Stromal cell of bone marrow (primary cell): ENCODE measurements at places on chromosomes 5 and 9.

- no peak for DNase-seq
Observed at GRCh38 chr9:14992516-14992915, 82.3 kb upstream of the FREM1 start.

- no peak for DNase-seq
Observed at GRCh38 chr9:89919171-89919681, 314.4 kb downstream of the GADD45G start.

DNA sequence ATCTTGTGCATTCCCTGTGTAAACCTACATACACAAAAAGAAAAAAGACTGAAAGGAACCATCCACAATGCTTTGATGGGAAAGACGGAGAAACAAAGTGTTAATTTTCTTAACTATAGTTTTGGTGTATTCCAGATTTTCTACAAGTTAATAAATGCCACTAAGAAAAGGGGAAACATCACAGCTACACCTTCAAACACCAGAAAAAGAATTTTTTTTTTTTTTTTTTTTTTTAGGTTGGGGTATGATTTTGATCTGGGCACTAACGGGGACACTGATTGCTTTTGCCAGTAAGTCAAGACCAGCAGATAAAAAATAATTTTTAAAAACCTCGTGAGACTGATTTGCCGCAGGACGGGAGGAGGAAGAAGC, 334 bp upstream of the THG1L start:
- no peak for DNase-seq

GRCh38 chr5:92849756-92850155, 731.3 kb downstream of the NR2F1-AS1 start:
- DNase-seq, result no peak

- DNase-seq, result no peak
Observed at GRCh38 chr5:179599973-179600372, 23.5 kb downstream of the HNRNPH1 start.

GRCh38 chr5:124669956-124670721, 76.3 kb downstream of the ZNF608 start:
- no peak for DNase-seq

GRCh38 chr9:101235105-101235866, 149.5 kb downstream of the BAAT start:
- peak; percentile 1 for DNase-seq

- DNase-seq, result no peak
Observed at GRCh38 chr5:6603643-6604042, 29.2 kb downstream of the NSUN2 start.

GRCh38 chr5:157983906-157984551, 125.1 kb upstream of the CLINT1 start:
- no peak for DNase-seq

DNA sequence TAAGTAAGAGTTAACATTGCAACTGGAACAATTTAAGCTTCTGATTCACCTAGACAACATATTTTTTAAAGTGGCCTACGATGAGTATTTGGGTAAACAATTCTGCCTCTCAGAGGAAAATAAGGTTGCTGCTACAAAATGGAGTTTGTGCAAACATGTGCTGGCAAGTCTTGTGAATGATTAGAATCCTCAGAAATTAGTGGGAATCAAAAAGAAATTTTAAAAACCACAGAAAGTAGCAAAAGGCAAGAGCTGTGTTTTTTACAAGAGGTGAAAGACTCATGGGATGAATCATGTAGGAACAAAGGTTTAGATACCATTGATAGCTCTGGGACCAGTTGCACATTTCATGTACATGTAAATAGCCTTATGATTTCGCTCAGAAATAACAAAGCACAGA, 561.6 kb downstream of the TAF11L14 start:
- no peak for DNase-seq

- DNase-seq, result no peak
Observed at GRCh38 chr5:36447776-36448175, 146.1 kb upstream of the RANBP3L start.

- DNase-seq, result no peak
Observed at GRCh38 chr5:156621719-156622118, 228.4 kb upstream of the PPP1R2B start.

GRCh38 chr5:76690704-76691466, 25.0 kb upstream of the F2R start:
- DNase-seq, result no peak

GRCh38 chr5:168296682-168297081, 5.2 kb downstream of the WWC1 start:
- no peak for DNase-seq

DNA sequence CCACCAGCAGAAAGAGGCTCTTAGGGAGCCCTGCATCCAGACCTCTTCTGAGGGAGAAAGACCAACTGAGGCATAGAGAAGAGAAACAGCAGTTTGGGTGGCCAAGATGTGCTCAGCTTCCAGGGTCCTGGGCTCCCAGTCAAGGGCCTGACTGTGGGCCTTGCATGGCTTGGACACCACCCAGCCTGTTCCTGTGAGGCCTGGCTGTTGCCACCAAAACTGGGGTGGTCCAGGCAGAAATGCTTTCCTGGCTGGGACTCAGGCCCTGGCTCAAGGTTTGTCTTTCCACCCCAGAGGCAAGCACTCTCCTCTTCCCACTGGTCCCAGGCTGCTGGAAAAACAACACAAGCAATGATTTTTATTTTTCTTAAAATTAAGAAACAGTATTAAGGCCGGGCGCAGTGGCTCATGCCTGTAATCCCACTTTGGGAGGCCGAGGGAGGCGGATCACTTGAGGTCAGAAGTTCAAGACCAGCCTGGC, 13.3 kb downstream of the MYOZ3 start:
- DNase-seq, result no peak

DNA sequence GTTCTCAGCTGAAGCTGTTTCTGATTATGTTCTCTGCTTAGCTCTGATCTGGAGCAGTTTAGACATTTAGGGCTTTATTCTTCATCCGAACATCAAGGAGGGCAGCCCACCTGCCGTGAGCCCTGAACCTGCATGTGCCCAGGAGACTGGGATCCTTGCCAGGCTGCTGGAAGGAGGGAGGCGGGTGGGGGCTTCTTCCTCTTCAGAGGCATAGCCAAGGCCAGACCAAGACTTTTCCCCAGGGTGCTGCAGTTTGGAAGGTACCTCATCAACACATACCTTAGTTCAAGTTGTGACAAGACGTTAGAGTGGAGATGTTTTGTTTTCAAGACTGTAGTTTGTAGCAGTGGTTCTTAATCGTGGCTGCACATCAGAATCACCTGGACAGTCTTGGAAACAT, 64.9 kb downstream of the RALGPS1 start:
- no peak for DNase-seq

DNA sequence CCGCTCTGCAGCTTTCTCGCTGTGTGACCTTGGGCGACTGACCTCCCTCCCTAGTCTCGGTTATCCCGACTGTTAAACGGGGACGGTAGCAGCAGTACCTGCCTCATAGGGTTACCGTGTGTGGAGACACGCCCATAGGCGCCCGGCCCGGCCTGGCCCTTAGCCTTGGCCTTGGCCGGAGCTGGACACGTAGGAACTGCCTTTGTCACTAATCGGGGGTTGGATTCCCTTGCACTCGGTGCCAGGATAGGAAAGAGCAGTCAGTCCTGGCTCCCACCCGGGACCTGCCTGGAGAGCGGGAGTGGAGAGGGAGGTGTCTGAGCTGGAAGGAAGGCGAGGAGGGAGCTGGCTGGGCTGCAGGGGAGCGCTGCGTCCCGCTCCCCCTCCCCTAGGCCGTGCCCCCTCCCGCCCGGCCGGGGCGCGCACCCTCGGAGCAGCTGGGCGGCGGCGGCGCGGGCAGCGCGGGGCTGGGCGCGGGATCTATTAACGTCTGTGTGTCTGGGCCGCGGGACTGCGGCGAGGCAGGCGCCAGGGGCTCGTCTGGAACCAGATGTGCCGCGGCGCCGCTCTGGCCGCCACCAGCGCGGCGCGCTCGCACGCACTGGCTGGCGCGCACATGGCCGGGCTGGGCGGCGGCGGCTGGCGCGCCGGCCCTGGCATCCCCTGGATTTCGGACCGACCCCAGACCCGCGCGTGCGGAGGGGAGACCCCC, 31.7 kb downstream of the PRRX2 start:
- DNase-seq, result no peak

DNA sequence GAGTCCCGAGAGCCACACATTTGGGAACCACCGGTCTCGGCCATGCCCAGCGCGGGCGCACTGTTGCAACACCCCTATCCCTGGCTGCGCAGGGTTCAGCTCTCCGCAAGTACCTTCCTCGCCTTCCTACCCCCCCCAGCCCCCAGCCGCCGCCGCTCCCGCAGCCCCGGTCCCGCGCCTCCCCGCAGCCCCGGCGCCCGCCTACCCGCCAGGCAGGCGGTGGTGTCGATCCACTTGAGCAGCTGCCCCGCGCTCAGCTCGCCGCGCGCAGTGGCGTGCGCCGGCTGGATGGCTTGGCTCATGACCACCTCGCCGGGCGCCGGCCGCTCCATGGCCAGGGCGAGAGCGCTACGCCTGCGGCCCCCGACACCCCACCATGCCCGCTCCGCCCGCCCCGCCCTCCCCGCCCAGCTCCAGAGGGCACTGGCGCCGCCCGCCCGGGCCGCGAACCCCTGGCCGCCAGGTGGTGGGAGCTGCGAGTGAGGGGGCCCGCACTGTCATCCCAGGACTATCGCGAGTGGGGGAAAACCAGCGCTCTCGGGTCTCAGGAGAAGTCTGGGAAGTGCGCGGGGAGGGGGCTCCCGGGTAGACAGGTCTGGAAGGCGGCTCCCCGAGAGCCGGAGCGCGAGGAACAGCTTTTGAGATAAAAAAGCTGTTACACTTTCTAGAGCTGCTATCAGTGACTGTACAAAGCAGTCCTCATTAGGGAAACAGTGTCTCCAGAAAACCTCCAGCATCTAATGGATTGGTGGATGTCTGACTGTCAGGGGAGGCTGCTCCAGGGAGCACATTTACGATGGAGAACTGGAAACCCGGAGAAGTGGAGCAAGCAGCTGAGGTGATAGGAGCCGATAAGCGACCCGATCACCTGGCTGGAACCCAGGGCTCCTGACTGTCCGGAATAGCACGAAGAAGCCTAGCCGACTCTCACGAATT, at the start of gene ACOT12:
Gene ACOT12 (minus strand): TSS at position 352 of the 936 bp plus-strand sequence. CDS start 20 bp downstream, at position 332.
- DNase-seq, result no peak

DNA sequence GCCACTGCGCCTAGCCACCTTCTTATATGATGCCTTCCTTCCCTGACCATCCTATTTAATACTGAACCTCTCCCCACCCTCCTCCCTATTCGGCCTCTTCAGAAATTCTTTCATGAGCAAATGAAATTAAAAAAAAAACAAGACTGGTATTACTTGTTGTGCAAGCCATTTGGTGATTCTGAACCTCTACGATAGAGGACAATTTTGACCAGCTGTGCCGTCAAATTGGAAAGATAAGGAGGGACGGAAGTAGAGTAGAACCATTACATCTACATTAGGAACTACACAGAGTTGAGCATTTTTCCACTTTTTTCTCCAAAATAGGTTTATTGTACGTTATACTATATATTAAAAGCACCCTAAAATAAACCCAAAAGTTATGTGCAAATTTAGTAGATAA, 2.9 kb downstream of the DHX29 start:
- no peak for DNase-seq

GRCh38 chr9:133379153-133380086, 3.3 kb downstream of the STKLD1 start:
- no peak for DNase-seq

GRCh38 chr5:37005946-37006540, 129.5 kb downstream of the NIPBL start:
- DNase-seq, result no peak

GRCh38 chr5:167835146-167835545, 456.3 kb upstream of the WWC1 start:
- no peak for DNase-seq

DNA sequence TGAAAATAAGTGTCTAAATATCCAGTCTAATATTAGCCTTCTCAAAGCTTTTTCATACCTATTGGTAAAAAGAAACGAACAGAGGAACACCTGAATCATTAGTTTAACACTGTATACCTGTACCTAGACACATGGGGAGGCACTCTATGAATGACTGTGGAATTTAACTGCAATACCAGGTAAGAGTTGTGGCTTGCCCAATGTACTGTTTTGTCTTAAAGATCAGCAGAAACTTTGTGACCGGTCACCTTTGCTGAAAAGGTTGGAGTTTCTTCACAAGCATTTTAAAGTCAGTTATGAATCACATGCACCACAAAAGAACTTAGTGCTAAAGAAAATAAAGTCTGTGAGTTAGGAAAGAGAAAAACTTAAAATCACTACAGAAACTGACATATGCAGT, 2.4 kb downstream of the PGGT1B start:
- no peak for DNase-seq

DNA sequence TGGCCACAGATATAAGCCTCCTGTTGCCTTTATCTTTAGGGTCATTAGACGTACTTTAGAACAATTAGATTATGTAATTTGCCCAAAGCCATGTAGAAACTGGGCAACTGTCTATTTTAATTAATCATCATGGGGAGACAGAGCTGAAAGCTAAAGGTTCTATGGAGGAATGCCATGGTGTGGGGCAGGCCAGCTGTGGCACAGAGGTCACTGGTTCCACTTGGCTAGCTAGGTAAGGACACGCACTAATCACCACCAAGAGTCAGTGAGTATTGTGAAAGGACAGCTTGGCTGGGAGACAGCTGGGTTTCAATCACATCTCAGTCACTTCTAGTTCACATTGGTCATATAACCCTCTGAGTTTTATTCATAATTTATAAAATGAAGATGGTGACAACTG, 81.7 kb downstream of the HMHB1 start:
- no peak for DNase-seq

- no peak for DNase-seq
Observed at GRCh38 chr5:132981288-132981687, 17.9 kb upstream of the AFF4 start.

DNA sequence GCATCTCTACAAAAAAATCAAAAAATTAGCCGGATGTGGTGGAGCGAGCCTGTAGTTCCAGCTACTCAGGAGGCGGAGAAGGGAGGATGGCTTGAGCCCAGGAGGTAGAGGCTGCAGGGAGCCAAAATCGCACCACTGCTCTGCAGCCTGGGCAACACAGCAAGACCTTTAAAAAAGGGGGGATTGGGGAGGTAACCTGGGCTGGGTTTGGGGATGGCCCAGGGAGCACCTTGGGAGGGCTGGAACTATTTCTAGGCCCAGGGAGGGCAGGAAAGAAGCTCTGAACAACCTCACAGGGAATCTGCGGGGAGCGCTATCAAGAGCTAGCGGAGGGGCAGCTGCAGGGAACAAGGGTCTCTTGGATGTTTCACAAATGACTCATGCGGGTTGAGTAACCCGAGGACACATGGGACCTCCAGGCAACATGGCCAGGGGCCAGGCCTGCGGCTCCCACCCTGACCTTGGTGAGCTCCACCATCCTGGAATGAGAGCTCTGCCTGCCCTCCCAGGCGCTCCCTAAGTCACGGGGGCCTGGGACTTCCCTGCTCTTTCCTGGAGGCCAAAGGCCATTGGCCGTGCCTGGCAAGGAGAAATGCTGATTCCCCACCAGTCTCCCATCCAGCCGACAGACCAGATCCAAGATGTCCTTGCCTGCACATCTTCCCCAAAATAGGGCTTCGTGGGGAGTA, 23.4 kb downstream of the SARDH start:
- no peak for DNase-seq

- DNase-seq, result no peak
Observed at GRCh38 chr5:8721536-8721935, 824.3 kb downstream of the SEMA5A start.

- DNase-seq, result no peak
Observed at GRCh38 chr5:63555874-63556273, 406.4 kb downstream of the HTR1A start.
